ENCODE measurements at places on chromosomes 1 and 21.
A peak's percentile ranks its signal among the peaks of the same experiment; 100 is the strongest.

DNA sequence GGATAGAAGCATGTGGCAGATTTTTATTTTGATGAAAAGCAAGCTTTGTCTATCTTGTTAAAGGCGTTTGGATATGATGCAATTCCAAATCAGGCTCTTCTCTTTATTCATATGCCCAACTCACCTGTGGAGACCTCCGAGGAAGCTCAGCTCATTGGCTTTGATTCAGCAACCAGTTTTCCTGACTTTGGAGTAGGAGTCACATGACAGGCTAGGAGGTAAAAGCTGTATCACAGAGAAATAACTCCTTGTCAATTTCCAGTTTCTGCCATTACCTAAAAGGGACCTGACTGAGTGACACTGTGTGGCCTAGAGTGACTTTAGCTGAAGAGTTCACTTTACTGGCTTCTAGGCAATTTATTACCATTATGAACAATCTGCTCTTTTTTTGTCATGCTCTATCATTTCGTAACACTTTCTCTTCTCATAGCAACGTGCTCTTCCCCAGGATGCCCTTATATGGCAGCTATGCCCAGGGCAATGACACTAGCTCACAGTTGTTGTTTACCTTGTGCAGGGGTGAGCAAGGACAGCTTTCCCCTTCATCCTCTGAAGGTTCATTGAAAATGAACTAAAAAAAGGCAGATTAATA lies 107.2 kb downstream of the KCNK1 start:
- peak; percentile 57 for DNase-seq

DNA sequence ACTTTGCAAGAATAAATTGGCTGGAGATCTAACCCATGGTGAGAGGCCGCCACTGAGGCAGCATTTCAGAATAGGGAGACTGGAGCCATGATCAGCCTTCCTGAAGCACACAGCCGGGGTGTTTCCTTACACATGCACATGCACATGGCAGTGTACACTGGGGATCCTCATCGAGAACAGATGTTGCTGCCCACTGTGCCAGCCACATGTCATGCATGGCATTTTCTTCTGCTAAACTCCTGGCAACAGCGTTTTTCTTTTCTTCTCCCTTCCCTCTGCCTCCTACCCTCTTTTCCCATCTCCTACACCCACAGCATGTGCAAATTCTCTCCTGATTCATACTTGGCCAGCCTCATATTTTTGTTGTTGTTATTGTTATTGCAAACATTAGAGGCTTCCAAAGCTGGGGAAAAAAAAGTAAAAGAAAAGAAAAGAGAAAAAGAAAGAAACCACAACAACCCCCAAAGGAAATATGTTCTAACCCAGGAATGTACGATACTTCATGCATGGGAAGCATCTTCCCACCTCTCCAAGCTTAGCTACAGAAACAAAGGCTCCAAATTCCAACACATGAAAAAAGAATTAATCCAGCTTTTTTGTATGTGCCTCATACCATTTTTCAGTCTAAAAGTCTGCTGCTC lies 344.0 kb downstream of the ASTN1 start:
- no peak for DNase-seq

- peak; percentile 11 for DNase-seq
These were observed 10.6 kb downstream of the S100B start for GRCh38 chr21:46594276-46594675.

DNA sequence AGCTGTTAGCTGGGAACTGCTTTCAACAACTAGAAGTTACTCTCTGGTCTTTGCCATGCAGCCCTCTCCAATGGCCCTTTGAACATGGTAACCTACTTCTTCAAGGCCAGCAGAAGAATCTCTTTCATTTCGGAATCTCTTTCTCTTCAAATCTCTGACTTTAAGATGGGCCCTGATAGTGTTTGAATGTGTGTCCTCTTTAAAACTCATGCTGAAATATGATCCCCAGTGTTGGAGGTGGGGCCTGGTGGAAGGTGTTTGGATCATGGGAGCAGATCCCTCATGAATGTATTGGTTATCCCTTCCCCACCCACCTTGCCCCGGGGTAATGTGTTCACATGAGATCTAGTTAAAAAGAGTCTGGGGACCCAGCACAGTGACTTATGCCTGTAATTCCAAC lies 54.5 kb upstream of the SOX13 start:
- no peak for DNase-seq

DNA sequence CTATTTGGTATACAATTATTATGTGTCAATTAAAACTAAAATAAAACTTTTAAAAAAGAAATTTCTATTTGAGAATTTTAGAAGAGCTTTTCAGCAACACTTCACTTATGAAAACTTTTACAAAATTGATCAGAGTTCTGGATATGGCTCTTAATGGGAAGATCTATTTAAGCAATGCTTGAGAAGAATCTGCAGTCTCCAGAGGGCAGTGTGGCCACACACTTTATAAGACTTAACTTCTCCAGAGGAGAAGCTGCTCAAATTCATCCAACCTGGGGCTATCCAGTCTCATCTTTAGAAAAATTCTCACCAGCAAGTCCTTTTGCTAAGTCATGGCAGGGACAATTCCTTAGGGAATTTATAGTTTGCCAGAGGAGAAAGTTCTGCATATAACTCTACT lies 25.2 kb upstream of the AGO1 start:
- no peak for DNase-seq

GRCh38 chr1:157137046-157137407 lies 1.2 kb downstream of the ETV3 start:
- no peak for DNase-seq

- no peak for DNase-seq
These were observed 604.5 kb downstream of the PLPP3 start for GRCh38 chr1:55974714-55975441.

DNA sequence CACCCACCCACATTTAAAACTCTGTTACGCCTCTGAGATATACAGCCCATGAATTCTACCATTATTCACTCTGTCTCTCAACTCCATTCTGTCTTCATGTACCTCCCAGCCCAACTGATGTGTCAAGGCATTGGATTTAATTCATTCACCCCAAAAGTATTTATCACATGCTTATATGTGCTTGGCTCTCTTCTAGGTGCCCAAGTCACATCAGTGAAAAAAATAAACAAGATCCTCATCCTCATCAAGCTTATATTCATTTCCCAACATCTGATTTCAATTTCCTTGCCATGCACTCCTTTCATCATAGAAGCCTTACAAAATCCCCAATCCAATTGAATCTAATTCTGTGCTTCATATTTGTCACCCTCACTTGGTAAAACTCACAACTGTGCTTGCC lies 967.6 kb downstream of the LTN1 start:
- DNase-seq = no peak

GRCh38 chr1:240136402-240136801 lies 44.7 kb downstream of the FMN2 start:
- DNase-seq = no peak

- DNase-seq = no peak
These were observed 83.0 kb upstream of the ATF3 start for GRCh38 chr1:212525479-212526110.
